ENCODE measurements at places on chromosomes 7 and 10.

- DNase-seq: no peak
Measured at GRCh38 chr7:112874909-112875308, 84.7 kb upstream of the TMEM168 start.

DNA sequence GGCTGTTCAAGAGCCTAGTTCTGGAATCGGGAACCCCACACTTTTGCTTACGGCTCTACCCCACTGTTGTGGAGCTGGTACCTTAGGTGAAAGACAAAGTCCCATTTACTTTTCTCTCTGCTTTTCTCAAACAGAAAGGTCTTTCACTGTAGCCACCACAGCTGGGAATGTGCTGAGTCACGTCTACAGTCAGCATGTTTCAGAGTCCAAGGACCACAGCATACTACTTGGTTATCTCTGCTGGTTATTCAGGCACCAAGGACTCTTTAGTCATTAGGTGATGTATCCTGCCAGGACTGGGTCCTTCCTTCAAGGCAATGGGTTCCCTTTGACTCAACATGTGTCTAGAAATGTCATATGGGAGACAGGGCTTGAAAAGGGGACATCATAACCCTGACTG, 266.8 kb upstream of the STEAP1 start:
- DNase-seq: no peak

GRCh38 chr10:116043861-116044260, 229.1 kb downstream of the GFRA1 start:
- no peak for DNase-seq

- no peak for DNase-seq
Measured at GRCh38 chr10:114550756-114551635, 107.1 kb downstream of the ABLIM1 start.

DNA sequence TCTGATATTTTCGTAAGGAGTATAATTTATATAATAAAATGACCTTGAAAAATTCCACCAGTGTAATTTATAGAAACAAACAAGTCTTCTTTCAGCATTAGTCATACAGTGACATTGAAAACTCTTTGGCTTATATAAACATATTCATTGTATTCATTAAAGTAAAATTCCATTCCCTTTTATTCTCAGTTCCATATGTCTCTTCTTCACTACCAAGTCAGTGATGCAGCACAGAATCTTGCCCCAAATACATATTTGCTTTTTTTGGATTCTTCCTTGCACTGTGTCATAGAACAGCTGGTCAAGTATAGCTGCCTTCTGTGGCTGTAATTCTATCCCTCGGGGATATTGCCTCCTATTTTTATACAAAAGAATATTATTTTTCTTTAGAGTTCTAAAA, 884.5 kb upstream of the POT1 start:
- no peak for DNase-seq

DNA sequence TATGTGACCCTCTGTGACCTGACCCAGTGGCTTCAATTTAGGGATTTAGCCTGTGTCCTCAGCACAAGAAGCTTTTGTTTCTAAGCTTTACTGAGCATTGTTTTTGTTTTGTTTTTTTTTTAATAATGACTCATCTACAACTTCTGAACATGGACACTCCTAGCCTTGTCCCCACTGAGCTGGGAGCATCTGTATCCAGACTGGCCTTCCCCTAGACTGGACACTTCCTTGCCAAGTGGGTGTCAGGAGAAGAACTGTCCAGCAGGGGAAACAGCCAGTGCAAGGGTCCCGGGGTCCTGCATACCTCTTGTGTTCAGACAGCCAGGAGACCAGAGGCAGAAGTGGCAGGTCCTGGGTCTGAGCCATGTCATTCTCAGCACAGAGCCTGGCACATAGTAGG, 108.6 kb downstream of the TMEM130 start:
- no peak for DNase-seq

GRCh38 chr10:49318755-49319154, 19.8 kb downstream of the C10orf71 start:
- DNase-seq: no peak

- DNase-seq: no peak
Measured at GRCh38 chr7:144019457-144019856, 19.3 kb downstream of the OR6B1 start.

- DNase-seq: no peak
Measured at GRCh38 chr10:119207713-119208552, 562 bp downstream of the GRK5 start.

DNA sequence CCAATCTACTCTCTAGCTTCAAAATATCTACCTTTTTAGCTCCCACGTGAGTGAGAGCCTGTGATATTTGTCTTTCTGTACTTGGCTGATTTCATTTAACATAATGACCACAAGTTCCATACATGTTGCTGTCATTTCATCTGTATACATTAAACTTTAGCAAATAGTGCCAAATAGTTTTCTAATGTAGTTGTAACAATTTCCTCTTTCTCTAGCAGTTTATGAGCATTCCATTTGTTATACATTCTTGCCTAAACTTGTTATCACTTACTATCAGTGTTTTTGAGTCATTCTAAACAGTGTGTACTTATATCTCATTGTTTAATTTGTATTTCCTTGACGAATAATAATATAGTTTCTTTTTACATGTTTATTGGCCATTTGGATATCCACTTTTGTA, 77.2 kb downstream of the NEUROD6 start:
- no peak for DNase-seq

DNA sequence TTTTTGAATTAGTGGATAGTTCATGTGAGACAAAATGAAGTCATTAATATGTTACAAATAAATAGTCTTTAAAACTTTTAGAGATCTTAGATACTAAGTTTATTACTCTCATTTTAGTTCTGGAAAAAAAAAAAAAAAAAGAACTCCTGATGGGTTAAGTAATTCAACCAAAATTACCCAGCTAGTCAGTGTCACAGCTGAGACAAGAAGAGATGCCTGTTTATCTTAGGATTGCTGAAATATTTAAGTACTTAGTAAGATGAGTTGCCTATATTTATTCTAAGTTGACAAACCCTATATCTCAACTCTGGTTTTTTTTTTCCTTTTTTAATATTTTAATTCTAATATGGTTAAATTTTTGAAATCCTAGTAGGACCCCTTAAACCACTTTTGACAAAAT, 781.0 kb upstream of the LRRN3 start:
- DNase-seq: no peak

DNA sequence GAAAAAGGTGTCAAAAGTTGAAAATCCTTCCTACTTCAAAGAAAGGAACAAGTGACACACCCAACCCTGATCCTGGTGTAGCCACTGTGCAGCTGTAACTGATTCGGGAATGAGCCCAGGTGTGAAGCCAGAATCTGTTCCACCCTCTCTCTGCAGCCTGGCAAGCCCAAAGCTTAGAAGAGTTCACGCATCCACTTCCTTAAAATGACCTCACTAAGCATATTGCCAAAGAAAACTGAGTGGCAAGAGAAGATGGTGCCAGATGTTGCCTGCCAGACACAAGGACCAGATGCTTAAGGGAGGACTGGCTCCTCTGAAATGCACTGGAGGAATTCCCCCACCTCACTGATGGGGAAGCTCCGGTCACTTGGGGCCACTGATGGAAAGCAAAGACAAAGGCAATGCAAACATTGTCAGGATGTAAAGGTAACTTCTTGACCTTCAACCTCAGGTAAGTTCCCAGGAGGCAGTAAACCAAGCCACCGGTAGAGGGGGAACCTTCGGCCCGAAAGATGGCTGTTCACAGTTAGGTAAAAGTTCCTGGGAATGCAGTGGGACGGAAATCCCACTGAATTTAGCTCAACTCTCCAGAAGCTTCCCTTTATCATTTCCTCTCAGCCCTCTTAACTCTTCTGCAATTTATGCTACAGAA, 554.9 kb downstream of the KCNMA1 start:
- DNase-seq: no peak

GRCh38 chr7:95593343-95593742, 3.0 kb downstream of the PDK4 start:
- DNase-seq: no peak
